Fibroblast of lung (primary cell): ENCODE measurements at places on chromosomes 2 and 18. TPM values are rescaled to one million over a fixed set of nuclear protein-coding genes. Genes with fewer than 3 reads are reported as not detected.

DNA sequence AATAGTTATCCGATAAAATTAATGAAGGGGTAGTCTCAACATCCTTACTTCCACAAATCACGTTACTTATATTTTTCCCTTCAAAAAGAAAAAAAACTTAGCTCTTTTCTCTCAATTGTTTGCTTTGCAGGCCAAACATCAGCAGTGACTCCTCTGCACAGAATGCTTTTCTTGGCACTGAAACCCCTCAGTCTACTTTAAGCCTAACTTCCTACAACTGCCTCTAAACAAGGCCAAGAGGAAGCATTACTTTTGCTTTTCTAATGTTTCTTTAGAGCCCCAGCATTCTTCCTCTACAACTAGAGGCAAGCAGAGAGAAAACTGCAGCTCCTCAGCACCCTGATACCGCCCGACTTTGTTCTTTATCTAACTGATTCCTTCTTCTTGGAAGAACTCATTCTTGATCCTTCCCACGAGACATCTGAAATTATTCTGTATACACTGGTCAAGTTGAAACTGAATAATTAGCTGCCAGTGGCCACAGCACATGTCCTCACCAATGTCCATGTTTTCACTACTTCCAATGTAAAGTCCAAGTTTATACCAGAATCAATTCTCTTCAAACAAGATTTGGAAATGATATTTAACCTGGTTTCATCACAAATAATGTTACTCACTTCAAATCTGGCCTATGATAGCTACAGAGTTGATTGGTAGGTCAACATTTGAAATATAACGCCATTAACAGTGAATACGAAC, 55.3 kb downstream of the DTNB start:
- no peaks in the 10 kb centered on the region for H3K27me3 ChIP-seq
- no peak overlapping the region for H3K27ac ChIP-seq
- peak; percentile 94 for DNase-seq
- no peaks in the 10 kb centered on the region for H3K36me3 ChIP-seq
- peaks cover 3% of the 10 kb centered on the region for H3K4me1 ChIP-seq

FOXI3 gene
- not detected in 2 replicates for total RNA-seq

DNA sequence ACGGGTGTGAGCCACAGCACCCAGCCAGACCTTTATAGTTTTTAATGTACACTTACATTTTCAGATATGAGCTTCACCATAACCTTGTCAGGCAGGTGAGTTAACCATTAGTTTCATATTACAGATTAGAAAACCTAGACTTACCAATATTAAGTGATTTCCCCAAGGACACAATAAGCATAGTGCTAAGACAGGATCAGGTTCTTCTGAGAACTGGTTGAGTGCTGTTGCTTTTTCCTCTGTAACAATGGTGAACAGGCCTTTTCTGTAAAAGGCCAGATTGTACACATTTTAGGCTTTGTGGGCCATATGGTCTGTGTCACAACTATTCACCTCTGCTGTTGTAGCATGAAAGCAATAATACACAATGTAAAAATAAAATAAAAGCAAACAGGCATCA, 332.0 kb downstream of the PIK3C3 start:
- no peak overlapping the region for H3K4me3 ChIP-seq
- DNase-seq, result no peak
- no peaks in the 10 kb centered on the region for H3K36me3 ChIP-seq
- H3K27me3 ChIP-seq, result no peaks in the 10 kb centered on the region
- no peak overlapping the region for H3K27ac ChIP-seq
- H3K4me1 ChIP-seq, result no peaks in the 10 kb centered on the region

RAB17 gene
- total RNA-seq, result 0.17 and 0.26 TPM in 2 replicates

GRCh38 chr2:168336786-168337388, 89.5 kb upstream of the STK39 start:
- no peaks in the 10 kb centered on the region for H3K4me1 ChIP-seq
- no peak overlapping the region for H3K4me3 ChIP-seq
- H3K36me3 ChIP-seq, result no peaks in the 10 kb centered on the region
- H3K27me3 ChIP-seq, result no peaks in the 10 kb centered on the region
- DNase-seq, result no peak

GRCh38 chr2:181224866-181225265, 232.3 kb upstream of the ITGA4 start:
- no peak overlapping the region for H3K27ac ChIP-seq
- H3K4me1 ChIP-seq, result no peaks in the 10 kb centered on the region
- no peaks in the 10 kb centered on the region for H3K27me3 ChIP-seq
- no peak overlapping the region for H3K4me3 ChIP-seq
- no peaks in the 10 kb centered on the region for H3K36me3 ChIP-seq

GRCh38 chr18:24770311-24771024, 310.0 kb downstream of the HRH4 start:
- H3K27me3 ChIP-seq, result no peaks in the 10 kb centered on the region
- no peak for DNase-seq
- H3K4me1 ChIP-seq, result no peaks in the 10 kb centered on the region
- no peaks in the 10 kb centered on the region for H3K36me3 ChIP-seq

GRCh38 chr2:8090748-8091700, 590.8 kb upstream of the ID2 start:
- H3K4me3 ChIP-seq, result no peak overlapping the region
- H3K27ac ChIP-seq, result peak overlapping the region; percentile 41
- no peaks in the 10 kb centered on the region for H3K36me3 ChIP-seq
- H3K4me1 ChIP-seq, result peaks cover 19% of the 10 kb centered on the region

SCLY gene
- total RNA-seq, result 13.6 and 16.5 TPM in 2 replicates

GRCh38 chr2:191299010-191299409, 53.8 kb downstream of the MYO1B start:
- H3K4me3 ChIP-seq, result no peak overlapping the region
- peak overlapping the region; percentile 23 for H3K27ac ChIP-seq
- no peaks in the 10 kb centered on the region for H3K27me3 ChIP-seq

SP140L gene
- total RNA-seq, result 9.8 and 10.9 TPM in 2 replicates

GRCh38 chr2:172817411-172817810, 81.8 kb downstream of the RAPGEF4 start:
- no peaks in the 10 kb centered on the region for H3K36me3 ChIP-seq
- H3K27me3 ChIP-seq, result no peaks in the 10 kb centered on the region
- H3K4me3 ChIP-seq, result no peak overlapping the region
- peak; percentile 36 for DNase-seq
- H3K4me1 ChIP-seq, result no peaks in the 10 kb centered on the region
- H3K27ac ChIP-seq, result no peak overlapping the region

DNA sequence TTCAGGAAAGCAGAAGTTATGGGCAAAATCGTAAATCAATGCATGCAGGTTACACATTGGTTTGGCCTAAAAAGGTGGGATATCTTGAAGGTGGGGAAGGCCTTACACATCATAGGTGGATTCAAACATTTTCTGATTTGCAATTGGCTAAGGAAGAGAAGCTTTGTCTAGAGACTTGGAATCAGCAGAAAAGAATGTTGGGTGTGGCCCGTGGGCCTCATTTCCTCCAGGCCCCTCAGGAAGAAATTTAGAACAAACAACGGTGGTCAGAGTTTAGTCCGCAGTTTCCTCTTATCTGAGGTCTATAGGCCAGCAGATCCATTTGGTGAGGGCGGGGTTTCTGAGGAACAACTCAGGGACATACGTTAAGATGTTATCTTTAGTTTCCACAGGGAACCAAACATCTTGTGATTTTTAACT, 50.9 kb upstream of the AFF3 start:
- no peak overlapping the region for H3K4me3 ChIP-seq
- DNase-seq, result no peak
- no peak overlapping the region for H3K27ac ChIP-seq
- H3K27me3 ChIP-seq, result no peaks in the 10 kb centered on the region

DNA sequence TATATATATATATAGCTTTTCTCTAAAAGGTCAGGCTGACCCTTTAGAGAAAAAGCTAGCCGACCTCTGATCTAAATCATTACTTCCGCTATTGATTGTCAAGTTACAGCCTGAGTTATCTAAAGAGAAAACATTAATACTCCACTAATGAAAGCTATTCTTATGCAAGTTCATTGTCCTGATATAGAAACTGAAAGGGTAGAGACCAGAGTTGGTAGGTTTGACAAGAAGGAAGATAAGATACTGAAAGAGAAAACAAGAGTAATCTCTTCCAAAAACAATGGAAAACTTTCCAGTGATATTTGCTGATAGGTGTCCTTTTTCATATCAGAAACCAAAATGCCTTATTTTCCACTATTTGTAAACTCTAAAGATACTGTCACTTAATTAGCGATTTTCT, 62.8 kb upstream of the SLC39A10 start:
- H3K27me3 ChIP-seq, result no peaks in the 10 kb centered on the region
- no peak overlapping the region for H3K4me3 ChIP-seq
- no peak overlapping the region for H3K27ac ChIP-seq
- no peaks in the 10 kb centered on the region for H3K4me1 ChIP-seq

DNA sequence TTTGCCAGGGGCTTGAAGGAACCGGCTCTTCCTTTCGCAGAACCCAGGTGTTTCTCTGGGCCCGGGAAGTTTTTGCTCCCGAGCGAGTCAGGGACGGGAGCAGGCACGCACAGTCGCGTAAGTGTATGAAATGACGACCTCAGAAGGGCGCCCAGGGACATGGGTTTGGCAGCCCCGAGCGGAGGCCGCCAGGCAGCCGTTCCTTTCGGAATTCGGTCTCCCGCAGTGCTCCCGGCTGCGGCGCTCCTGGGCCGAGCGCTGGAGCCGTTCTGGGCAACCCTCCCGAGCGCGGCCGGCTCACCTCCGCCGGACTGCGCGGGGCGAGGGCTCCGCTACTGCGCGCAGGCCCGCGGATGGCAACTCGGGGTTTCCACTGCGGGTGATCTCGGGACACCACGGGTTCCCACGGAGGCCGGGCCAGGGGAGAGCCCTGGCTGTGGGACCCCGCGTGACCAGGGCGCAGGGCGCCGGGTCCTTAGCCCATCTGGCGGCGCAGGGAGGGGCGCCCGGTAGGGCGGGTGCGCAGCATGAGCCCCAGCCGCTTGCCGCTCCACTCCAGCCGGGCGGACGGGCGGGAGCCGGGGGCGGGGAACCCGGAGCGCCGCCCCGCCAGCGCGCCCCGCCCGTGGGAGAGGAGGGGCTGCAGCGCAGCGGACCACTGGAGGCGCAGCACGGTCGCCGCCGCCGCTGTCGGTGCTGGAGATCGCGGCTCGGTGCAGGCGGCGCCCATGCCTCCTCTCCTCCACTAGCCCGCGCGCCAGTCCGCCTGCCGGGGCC, at the start of gene OSBPL6:
Gene OSBPL6 (plus strand): TSS at position 690 of the 777 bp plus-strand sequence. CDS start 111,673 bp downstream, outside the sequence.
- H3K4me1 ChIP-seq, result no peaks in the 10 kb centered on the region
- H3K27ac ChIP-seq, result peak within 1 kb of the TSS; percentile 62
- DNase-seq, result peak; percentile 87
- no peaks in the 10 kb centered on the region for H3K36me3 ChIP-seq

GRCh38 chr2:173087793-173088496, 12.3 kb downstream of the MAP3K20 start:
- no peaks in the 10 kb centered on the region for H3K36me3 ChIP-seq
- H3K27me3 ChIP-seq, result no peaks in the 10 kb centered on the region
- no peak for DNase-seq

ANKRD53 gene
- total RNA-seq, result 0.26 and 1.3 TPM in 2 replicates

GRCh38 chr2:200356321-200356720, 49.8 kb downstream of the SPATS2L start:
- no peaks in the 10 kb centered on the region for H3K36me3 ChIP-seq
- H3K4me1 ChIP-seq, result peaks cover 26% of the 10 kb centered on the region
- peak; percentile 44 for DNase-seq
- H3K4me3 ChIP-seq, result no peak overlapping the region

- DNase-seq, result no peak
- no peaks in the 10 kb centered on the region for H3K4me1 ChIP-seq
- H3K27me3 ChIP-seq, result no peaks in the 10 kb centered on the region
- no peaks in the 10 kb centered on the region for H3K36me3 ChIP-seq
- H3K27ac ChIP-seq, result no peak overlapping the region
Measured at GRCh38 chr2:170204298-170204951, 26.5 kb downstream of the MYO3B start.

DNA sequence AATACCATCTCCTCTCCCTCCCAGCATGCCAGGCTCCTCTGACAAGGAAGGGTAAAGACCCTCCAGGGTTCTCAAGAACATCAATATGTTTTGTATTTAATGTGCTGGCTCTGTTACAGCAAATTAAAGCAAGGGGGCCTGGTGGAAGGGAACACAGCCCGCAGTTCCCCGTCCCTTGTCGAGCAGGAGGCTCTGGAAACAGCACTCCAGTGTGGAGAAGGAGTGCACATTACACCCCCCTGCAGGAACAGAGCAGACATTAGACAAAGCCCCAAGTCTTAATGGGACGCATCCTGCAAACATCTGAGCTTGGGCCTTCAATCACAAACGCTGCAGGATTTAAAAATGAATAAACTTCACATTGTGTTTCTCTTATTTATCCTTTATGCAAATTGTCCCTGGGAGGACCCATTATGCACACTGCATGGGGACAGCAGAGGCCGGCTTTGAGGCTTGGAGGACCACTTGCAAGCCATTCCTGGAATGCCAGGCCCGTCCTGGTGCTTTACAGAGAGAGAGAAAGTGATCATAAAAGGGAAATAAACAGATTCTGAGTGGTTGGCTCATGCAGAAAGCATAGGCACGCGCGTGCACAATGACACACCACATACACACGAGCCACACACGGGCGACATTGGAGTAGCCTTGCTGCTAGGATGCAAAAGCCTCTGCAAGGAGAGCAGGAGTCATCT, 328.7 kb downstream of the SMAD2 start:
- DNase-seq, result no peak
- no peaks in the 10 kb centered on the region for H3K27me3 ChIP-seq
- H3K36me3 ChIP-seq, result no peaks in the 10 kb centered on the region
- H3K4me3 ChIP-seq, result no peak overlapping the region
- no peaks in the 10 kb centered on the region for H3K4me1 ChIP-seq
- no peak overlapping the region for H3K27ac ChIP-seq
